ENCODE measurements at places on chromosomes 3 and 15.

DNA sequence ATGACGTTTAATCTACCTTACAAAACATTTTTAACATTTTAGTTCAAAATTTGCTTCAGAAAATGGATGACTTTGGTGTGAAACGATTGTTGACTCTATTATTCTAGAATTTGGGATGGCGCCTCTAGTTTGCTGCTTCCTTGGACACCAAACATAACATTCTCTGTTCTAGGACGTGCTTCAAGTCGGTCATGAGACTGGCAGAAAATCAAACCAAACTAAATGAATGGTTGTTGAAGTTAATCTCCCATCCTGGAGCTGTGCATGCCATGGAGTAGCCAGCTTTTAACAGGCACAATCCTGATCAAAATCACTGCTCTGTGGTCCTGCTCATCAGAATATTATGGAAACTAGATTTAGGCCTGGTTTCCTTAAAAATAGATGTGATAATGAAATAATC, 9.6 kb upstream of the LRRFIP2 start:
- no peak for DNase-seq

DNA sequence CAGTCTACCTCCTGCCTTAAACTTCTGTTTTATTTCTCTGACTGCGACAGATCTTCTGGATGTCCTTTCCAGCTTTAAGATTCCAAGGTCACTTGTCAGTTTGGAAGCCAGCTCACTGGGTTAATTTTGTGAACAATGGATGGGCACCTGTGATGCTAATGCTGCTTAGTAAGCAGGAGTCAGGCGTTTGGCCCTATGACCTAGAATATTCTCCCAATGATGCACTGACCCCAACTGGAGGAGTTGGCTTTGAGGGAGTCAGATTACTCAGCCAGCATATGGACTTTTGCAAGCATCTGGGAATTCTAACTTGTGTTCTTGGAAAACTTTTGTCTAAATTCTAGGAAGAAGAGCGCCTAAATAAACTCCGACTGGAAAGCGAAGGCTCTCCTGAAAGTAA, 28.1 kb downstream of the HACD3 start:
- peak; percentile 55 for DNase-seq

DNA sequence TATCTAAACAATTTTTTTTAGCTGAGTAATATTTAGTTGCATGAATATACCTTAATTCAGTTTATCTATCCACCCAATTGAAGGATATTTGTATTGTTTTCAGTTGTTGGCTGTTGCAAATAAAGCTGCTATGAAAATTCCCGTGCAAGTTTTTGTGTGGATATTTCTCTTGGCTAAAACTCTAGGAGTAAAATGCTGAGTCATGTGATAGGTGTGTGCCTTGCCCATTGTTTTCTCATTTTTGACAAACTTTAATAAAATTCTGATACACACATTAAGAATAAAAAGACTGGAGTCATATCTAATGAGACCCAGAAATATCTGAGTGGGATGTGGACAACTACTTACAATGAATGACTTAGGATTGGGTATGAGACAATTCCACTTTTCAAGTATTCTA, 78.6 kb downstream of the MDFIC2 start:
- no peak for DNase-seq

GRCh38 chr15:35321926-35322325, 224.0 kb downstream of the DPH6 start:
- DNase-seq = no peak

GRCh38 chr3:188624384-188624783, 470.4 kb downstream of the LPP start:
- no peak for DNase-seq

DNA sequence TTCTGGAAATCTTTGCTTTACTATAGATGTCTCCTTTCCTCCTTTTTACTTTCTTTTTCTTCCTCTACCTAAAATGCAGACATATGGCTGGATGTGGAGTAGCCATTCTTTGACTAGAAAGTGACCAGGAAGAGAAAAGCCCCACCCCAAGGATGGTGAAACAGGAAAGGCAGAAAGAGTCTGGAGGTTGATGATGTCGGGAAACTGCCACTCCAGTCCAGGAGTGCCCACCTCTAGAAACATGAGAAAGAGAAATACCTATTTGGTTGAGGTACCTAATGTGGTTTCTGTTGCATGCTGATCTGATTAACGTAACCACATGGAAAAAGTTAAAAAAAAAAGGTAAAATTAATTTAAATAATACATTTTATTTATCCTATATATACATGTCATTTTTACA, 55.2 kb upstream of the SSR3 start:
- DNase-seq = no peak

DNA sequence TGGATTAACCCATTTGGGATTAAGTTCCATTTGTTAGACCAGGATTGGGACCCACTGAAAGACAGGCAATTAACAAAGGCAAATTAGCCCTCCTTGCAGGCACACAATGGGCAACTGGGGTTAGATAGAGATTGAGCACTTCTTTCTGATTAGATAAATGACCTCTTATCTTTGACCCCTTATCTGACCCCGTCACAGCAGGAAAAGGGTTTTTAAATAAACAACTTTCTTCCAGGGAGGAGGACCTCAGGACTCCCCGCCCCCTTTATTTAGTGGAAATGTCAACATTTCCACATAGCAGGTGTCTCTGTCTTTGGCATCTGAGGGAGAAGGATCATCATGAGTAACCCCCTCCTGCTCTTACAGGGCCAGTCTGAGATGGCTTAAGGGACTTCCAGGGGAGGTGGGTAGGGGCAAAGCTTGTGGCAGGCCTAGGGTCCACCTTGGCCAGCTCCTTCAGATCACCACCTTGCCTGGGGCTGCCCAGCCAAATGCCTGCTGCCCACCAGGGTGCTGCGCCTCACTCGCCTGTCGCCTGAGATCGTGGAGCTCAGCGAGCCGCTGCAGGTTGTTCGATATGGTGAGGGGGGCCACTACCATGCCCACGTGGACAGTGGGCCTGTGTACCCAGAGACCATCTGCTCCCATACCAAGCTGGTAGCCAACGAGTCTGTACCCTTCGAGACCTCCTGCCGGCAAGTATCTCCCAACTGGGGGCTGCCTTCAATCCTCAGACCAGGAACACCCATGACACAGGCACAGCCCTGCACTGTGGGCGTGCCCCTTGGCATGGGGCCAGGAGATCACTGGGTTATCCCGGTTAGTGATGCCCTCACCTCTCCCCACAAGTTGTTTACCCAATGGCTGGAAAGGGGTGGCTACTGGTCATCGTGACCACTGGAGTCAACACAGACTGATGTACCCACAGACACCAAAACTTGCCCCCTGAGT, 2.6 kb upstream of the WDR6 start:
- no peak for DNase-seq

DNA sequence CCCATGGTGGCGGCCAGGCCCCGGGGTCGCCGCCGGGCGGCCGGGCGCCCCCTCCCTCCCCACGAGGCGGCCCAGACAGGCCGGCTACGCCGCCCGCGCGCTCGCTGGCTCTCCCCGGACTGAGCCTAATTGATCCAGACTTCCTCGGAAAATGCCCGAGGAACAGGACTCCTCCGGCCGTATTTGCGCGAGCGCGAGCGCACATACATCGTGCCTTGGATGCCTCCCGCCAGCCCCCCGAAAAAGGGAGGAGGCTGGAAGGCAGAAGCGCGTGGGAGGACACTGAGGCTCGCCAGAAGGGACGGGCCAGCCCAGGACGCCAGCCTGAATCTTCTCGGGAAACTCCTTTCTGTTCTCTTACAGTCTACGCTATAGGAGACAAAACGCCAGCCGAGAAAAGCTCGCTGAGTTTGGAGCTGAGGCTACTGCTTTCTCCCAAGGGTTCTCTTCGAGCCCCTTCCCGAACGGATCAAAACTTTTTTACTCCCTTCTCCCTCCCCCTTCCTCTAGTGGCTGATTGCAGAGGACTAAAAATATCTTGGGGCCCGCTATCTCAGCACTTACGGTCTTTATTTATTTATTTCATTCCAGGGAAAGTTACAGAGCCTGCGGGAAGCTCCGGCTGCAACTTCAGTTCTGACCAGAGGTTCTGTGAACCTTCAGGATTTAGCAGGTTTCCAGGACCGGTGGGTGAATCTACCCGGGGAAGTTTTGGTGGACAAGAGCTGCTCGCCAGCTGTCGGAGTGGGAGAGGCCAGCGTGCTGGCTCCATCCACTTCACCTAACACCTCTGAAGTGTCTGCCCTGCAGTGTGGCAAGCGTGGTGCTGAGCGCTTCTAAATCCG, at the start of gene PDZRN3:
TSS of gene PDZRN3 (minus strand) at position 121 of the 845 bp plus-strand sequence.
- DNase-seq = peak; percentile 49

DNA sequence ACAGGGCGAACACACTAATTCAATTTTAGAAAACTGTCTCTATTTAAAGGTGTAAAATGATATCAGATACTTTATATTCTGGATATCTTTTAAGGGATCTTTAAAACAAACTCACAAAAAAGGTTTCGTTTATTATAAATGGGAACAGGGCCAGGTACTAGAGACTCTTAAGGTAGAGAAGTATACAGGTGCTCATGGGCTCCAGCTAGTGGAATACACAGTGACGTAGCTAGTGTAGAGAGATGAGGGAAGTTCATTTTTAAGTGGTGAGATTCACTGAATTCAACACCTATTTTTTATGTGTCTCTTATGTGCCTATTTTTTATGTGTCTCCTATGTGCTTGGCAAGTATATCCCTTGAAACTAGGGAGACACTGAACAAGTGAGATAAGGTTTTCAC, 132.7 kb upstream of the FAM3D start:
- DNase-seq = no peak

GRCh38 chr15:66941791-66942190, 123.6 kb upstream of the SMAD3 start:
- DNase-seq = no peak

- DNase-seq = peak; percentile 75
Measured at GRCh38 chr3:150147776-150148175, 177.1 kb upstream of the PFN2 start.

DNA sequence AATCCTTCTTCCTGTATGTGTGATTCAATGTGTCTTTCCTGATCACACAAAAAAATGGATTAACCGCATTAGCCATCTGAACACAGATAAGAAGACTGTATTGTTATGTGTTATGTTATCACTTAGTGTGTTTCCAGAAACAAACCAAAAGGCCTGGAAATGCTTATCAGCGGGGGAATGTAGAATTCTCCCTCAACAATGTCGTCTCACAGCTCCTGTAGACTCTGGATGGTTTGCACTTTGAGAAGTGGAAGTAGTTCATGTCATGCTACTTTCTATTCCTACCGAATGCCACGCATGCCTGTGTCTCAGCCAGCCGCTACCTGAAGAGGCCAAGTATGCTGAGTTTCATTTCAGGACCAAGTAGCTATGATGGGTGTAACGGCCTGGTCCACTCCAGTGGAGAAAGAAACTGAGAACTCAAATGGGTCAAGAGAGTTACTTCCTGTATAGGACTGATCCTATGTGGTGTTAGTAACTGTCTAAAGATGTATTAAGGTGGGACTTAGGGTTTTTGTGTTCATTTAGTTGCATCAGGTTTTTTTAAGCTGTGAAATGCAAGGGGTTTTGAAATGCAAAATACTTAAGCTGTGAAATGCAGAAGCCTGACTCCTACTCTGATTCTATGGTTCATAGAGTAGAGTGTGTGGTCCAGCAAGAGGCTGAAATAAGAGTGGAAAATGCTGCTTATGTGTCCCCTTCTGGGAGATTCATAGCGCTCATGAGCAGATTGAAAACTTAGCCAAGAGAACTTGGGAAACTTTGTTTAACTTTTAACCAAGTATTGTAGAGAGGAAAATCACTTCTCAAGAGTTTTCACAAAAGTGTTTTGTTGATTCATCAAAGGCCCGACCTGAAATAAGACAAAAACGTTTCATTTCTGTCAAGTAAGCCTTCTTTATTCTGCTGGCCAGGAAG, 118.5 kb upstream of the LMOD3 start:
- DNase-seq = no peak

GRCh38 chr3:88002448-88002847, 56.4 kb downstream of the CGGBP1 start:
- DNase-seq = no peak

DNA sequence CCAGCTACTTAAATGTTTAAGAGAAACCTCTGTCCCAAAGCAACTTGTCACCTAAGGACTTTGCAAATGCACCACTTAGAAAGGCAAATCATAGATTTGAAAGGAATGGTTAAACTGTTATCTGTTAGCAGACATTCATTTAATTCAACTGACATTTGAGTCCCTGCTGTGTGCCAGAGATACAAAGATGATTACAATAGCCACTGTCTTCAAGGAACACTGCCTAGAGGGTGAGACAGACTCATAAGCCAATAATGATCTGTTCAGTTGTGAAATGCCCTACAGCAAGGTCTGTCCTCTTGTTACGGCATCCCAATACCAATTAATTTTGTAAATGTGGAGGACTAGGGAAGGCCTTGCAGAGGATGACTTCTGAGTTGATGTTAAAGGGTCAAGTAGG, 113.1 kb downstream of the ATG7 start:
- DNase-seq = no peak

GRCh38 chr3:134072881-134073582, 43.3 kb upstream of the SLCO2A1 start:
- DNase-seq = no peak

- no peak for DNase-seq
Measured at GRCh38 chr3:38552364-38552763, 56.2 kb downstream of the EXOG start.

- DNase-seq = no peak
Measured at GRCh38 chr15:89165677-89166076, 55.7 kb downstream of the RLBP1 start.

DNA sequence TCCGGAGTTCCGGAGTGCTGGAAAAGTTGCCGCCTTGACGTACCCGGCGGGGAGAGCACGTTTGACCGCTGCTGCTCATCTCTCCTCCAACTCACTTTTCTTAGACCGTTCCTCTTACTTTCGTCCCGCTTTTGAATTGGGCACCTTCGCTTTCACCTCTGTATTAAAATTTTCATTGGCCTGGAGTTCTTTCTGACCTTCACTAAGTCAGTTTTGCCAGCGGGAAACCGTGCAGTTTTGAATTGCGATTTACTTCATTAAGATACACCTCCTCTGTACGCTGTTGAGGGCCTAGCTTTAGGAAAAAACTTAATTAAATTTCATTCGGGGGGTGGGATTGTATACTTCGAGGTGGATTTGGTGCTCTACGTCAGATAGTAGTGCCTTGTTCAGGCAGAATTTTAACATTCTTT, 1.3 kb downstream of the GMPS start:
- no peak for DNase-seq

Measured in HS-5 (cell line).